ENCODE measurements at places on chromosomes 4 and X. TPM values are rescaled to one million over a fixed set of nuclear protein-coding genes. Genes with fewer than 3 reads are reported as not detected.

The NSG1 gene
- 8.9 TPM for total RNA-seq

The GYPB gene
- total RNA-seq = not detected

The IBSP gene
- not detected for total RNA-seq

DNA sequence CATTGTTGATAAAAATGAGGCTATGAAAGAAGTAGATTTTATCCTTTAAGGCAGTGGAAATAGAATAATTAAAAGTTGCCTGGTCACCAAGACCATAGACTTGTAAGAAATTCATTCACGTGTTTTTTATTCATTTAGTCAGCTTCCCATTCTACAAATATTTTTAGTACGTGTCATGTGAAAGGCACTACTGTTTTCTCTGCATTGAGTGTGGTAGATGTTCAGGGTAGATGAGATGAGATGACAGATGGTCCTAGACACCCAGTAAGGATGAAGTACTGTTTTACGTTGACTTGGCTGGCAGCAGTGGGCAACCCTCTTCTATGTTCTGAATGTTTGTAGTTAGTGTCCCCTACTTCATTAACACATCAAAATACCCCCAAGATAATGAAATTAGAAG is 228.1 kb downstream of the ARHGAP24 start:
- DNase-seq = no peak

DNA sequence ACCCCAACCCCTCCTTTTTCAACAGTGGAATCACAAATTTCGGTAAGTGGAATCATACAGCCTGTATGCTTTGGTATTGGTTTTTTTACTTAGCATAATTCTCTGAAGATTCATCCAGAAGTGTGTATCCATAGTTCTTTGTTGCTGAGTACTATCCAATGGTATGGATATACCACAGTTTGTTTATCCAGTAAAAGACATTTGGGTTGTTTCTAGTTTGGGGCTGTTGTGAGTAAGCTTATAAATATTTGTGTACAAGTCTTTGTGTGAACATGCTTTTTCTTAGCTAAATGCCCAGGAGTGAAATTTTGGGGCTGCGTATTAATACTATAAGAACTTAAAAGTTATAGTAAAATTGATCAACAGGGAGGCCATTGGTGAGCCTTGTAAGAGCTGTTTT is 57.5 kb upstream of the GC start:
- no peak for DNase-seq

- no peak for DNase-seq
Observed at GRCh38 chr4:168129802-168130201, 37.5 kb downstream of the ANXA10 start.

GRCh38 chr4:53147197-53147596 is 218.7 kb downstream of the SCFD2 start:
- no peak for DNase-seq
